ENCODE measurements at places on chromosomes 5 and 9.
A peak's percentile ranks its signal among the peaks of the same experiment; 100 is the strongest.

GRCh38 chr5:19044931-19045695 is 942.9 kb downstream of the CDH18 start:
- DNase-seq = no peak

DNA sequence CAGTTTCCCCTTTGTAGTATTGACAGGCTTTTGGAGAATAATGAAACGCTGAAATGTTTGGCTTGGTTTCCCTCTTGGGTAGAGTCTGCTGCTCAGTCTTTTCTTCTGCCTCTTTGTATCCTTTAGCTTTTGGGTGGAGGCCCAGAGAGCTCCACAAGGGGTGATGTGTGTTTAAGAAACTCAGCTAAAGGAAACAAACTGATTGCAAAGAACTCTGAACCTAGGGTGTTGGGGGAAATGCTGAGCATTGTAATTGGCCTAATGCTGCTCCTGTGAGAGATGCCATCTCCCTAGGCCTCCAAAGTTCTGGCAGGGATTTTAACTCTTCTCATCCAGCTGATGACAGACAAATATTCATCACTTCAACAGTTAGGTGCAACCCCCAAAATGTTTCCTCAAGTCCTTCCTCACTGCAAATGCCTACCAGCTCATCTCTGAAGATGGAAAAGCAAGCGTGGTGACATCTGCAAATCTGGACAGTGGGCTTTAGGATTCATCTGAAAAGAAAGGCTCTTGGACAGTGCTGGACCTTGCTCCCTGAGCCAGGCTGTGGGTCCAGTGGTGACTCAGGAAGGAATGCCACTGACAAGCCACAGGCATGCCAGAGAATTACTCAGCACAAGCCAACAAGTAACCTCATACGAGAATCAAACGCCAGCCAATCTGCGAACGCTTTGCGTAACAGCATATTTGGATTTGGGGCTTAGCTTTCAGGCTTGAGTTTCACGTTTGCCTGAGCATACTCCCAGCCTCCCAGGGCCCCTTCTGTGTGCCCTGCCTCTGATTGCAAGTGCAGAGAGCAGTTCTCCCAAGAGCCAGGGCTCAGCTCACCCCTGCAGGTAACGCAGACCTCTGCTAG is 30.5 kb upstream of the ZSWIM6 start:
- DNase-seq = no peak

DNA sequence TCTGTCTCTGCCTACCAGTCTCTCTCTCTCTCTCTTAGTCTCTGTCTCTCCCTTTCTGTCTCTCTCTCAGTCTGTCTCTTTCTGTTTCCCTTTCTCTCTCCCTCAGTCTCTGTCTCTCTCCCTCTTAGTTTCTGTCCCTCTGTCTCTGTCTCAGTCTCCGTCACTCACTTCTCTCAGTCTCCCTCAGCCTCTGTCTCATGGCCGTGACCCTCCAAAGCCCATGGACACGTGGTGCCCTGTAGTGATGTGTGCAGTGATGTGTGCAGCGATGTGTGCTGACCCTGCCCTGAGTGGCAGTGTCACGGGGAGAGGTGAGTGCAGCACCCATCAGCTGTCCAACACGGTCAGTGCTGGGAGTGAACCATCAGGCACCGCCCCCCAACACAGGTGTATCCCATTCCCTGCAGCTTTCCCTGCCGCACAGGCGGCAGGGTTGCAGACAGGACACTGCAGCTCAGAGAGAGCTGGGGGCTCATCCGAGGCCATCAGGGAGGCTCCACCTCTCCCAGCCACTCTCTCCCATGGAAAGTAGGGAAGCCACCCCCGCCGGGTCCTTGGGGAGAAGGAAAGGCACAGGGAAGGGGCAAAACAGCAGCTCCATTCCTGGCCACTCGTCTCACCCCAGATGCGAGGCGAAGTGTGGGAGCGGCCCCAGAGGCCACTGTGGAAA is 794 bp upstream of the LRRC14B start:
- no peak for DNase-seq

GRCh38 chr5:7261049-7261448 is 134.9 kb upstream of the ADCY2 start:
- DNase-seq = no peak

- no peak for DNase-seq
These were observed 19.1 kb upstream of the MVB12B start for GRCh38 chr9:126307322-126308061.

- no peak for DNase-seq
These were observed 70.7 kb downstream of the ANKRD33B start for GRCh38 chr5:10634562-10634961.

DNA sequence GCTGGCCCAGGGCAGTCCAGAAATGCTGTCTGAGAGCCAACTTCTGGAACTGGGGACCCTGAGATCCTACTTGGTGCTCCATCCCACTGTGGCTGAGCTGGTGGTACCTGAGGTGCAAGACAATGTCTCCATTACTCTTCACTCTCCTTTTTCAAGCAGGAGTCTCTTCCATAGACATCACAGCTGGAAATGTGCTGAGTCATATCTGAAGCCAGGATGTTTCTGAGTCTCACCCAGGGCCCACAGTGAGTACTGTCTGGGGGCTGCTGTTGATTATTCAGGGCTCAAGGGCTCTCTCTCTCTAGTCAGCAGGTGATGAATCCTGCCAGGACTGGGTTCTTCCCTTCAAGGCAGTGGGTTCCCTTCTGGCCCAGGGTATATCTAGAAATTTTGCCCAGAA is 145.2 kb upstream of the TAS2R1 start:
- no peak for DNase-seq

- DNase-seq = no peak
These were observed 8.8 kb upstream of the ASB6 start for GRCh38 chr9:129650680-129651235.

- DNase-seq = no peak
These were observed 36.5 kb downstream of the KCNIP1 start for GRCh38 chr5:170540271-170540670.

DNA sequence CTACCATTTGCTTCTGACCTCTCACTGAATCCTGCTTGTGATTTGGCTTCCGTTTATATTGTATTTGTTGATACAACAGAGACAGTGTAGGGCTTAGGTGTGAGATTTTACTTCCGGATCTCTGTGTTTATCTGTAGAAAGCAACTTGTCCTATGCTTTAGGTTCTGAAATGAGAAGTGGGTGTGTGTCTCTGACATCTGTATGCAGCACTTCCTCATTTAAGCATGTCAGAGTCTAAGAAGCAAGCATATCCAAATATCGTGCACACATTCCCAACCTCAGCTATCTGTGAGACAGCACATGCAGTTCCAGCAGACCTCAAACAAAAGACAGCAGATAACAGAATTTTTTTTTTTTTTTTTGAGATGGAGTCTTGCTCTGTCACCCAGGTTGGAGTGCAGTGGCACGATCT is 16.3 kb downstream of the KLF9 start:
- DNase-seq = no peak

DNA sequence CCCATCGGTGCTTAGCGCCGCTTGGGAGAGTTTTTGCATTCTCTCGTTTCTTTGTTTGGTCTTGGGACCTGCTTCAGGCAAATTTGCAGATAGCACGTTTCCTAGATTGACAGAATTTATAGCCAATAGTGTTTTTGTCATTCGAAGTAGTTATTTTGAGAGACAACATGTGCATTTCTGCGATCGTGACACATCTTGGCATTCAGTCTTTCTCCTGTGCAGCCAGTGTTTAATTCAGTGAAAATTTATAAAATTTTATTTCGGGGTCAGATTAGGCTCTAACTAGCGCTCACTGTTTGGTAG is 830 bp downstream of the PRRC1 start:
- DNase-seq = no peak

- DNase-seq = no peak
These were observed 92.1 kb downstream of the TMEM167A start for GRCh38 chr5:82984786-82985735.

GRCh38 chr5:110790673-110791072 is 51.9 kb downstream of the SLC25A46 start:
- no peak for DNase-seq

- no peak for DNase-seq
These were observed 8.6 kb upstream of the RAPGEF1 start for GRCh38 chr9:131748411-131748955.

GRCh38 chr9:134666831-134667230 is 25.2 kb downstream of the COL5A1 start:
- no peak for DNase-seq

DNA sequence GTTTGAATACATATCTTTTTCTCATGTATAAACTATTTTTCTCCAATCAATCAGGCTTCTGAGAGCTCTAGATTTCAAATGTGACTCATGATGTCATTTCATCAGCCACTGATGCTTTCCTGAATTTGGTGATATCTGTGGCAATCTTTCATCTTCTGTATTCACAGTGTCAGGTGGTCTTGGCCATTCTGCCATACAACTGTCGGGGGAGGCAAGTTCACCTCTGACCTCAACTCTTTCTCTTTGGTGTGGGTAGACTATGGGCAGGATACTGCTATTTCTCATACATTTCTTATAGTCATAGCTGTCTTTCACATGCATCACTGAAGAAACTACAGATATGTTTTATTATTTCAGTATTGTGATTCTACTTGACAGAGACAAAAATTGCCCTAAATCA is 414.1 kb upstream of the MEF2C start:
- no peak for DNase-seq

DNA sequence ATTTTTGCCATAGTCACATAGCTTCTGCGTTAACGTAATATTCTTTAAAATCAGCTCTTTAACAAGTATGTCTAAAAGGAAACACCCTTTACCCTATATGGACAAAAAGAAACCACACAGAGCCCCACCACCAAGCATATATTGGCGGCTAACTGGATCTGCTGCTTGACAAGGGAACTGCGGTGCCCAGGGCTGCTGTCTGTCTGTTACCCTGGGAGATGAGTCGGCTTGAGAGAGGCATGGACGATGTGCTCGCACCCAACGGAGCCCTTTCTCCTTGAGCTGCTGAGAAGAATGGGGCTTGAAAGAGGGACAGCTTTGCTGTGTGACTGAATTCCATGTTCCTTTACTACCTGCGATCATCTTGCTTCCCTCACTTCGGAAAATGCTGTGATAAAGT is 158.6 kb upstream of the SHB start:
- no peak for DNase-seq

GRCh38 chr5:132260714-132261551 is 3.4 kb downstream of the PDLIM4 start:
- DNase-seq = no peak

DNA sequence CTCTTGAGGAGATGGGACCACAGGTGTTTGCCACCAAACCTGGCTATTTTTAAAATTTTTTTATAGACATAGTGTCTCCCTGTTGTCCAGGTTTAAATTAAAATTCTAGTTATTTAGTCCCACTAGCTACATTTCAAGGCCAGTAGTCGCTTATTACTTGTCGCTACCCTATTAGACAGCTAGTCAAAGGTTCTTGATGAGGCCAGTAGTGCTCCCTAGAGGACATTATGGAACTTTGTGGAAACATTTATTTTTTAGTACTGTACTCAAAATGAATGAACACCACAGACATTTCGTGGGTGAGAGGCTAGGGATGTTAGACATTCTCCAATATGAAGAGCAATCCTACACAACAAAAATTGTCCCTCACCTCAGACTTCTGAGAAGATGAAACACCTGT is 14.4 kb upstream of the GRXCR2 start:
- DNase-seq = no peak

GRCh38 chr5:178338126-178338749 is 105.6 kb upstream of the PHYKPL start:
- no peak for DNase-seq

- DNase-seq = no peak
These were observed 10.8 kb downstream of the TCF7 start for GRCh38 chr5:134125039-134126015.

DNA sequence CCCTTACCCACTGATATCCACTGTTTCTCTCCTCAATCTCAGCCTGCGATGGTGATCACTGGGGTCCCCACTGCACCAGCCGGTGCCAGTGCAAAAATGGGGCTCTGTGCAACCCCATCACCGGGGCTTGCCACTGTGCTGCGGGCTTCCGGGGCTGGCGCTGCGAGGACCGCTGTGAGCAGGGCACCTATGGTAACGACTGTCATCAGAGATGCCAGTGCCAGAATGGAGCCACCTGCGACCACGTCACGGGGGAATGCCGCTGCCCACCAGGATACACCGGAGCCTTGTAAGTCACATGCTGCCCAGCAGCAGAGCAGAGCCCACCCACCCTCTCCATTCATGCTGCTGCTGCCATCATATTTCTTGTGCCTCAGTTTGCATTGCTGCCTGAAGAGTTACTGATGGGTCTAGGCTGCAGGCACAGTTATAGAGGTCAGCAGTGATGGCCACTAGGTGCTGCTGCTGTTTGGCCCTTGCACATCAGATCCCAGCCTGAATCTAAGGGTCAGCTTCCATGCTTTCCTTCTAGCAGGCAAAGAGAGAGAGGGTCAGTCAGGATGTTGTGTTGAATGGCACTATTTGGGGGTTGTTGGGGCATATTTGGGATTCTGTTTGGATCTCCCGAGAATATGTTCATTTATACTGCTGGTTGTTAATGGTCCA is 106.0 kb downstream of the MEGF10 start:
- peak; percentile 6 for DNase-seq

- no peak for DNase-seq
These were observed 1.0 kb downstream of the FOCAD start for GRCh38 chr9:20684875-20685696.

- peak; percentile 39 for DNase-seq
These were observed 6.3 kb downstream of the RAPGEF1 start for GRCh38 chr9:131733541-131734061.

GRCh38 chr9:91914404-91914803 is 35.6 kb downstream of the ROR2 start:
- no peak for DNase-seq

- DNase-seq = no peak
These were observed 38.5 kb downstream of the TLE1 start for GRCh38 chr9:81650586-81651515.

GRCh38 chr9:70530716-70531115 is 116.3 kb upstream of the KLF9 start:
- DNase-seq = no peak

DNA sequence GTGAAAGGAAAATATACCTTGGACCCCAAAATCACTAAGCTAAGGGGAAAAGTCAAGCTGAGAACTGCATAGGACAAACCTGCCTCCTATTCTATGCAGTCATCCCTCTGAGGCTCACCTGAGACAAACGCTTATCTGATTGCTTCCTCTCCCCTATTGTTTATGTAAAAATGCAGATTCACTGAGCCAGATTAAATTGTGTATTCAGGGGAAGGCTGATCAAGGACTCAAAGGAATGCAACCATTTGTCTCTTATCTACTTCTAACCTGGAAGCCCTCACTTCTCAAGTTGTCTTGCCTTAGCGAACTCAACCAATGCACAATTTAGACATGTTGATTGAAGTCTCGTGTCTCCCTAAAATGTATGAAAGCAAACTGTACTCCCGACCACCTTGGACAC is 13.3 kb downstream of the SPARC start:
- no peak for DNase-seq

- no peak for DNase-seq
These were observed 145.7 kb upstream of the KLF4 start for GRCh38 chr9:107635101-107635802.

DNA sequence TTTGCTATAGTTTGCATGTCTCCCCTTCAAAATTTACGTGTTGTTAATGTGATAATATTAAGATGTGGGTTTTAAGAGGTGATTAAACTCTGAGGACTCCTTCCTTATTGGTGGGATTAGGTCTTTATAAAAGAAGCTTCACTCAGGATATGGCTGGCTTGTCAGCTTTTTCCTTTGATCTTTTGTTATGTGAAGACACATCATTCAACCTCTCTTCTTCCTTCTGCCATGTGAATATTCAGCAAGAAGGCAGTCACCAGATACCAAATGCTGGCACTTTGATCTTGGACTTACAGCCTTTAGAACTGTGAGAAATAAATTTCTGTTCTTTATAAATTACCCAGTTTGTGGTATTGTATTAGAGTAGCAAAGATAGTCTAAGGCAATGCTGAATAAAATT is 855.9 kb upstream of the CDH10 start:
- DNase-seq = no peak

All from activated gamma-delta T cell (primary cell).